ENCODE measurements at places on chromosomes 13 and 19. TPM values are rescaled to one million over a fixed set of nuclear protein-coding genes. Genes with fewer than 3 reads are reported as not detected.

The CD79A gene
- total RNA-seq: not detected

The RFPL4A gene
- not detected for total RNA-seq

GRCh38 chr13:113098162-113098732 is 7.3 kb upstream of the F7 start:
- DNase-seq: no peak

GRCh38 chr13:28890712-28891111 is 70.6 kb downstream of the MTUS2 start:
- no peak for DNase-seq

The UHRF1 gene
- 7.2 TPM for total RNA-seq

DNA sequence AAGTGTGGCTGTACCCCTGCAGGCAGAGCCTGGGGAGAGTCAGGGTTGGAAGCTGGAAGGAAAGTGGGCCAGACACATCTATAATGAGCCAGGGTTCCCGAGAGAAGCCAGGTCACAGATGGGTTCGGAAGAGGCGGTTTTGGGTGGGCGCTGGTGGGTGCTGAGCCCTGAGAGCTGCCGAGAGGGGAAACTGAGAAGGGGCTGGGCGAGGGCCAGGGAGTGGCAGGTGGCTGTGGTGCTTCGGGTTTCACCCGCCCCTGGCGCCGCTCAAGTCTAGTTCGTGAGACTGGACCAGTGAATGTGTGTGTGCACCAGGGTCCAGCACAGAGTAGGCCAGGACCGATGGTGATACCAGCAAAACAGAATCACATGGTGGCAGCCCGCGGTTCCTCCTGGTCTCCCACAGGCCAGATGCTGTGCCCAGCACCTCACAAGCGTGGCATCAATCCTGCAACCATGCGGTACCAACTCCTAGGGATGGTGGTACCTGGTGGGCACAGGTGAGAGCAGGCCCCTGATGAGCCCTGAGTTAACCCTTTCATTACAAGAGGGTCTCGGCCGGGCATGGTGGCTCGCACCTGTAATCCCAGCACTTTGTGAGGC is 1.8 kb upstream of the LRRC4B start:
- no peak for DNase-seq
